ENCODE measurements at places on chromosomes 11 and 22.

GRCh38 chr11:8352103-8352875 is 88.6 kb upstream of the LMO1 start:
- DNase-seq: no peak

GRCh38 chr22:19723232-19723982 is at the start of gene GP1BB:
Gene GP1BB (plus strand): TSS chr22:19723539. CDS start chr22:19723570, 31 bp downstream.
- no peak for DNase-seq

DNA sequence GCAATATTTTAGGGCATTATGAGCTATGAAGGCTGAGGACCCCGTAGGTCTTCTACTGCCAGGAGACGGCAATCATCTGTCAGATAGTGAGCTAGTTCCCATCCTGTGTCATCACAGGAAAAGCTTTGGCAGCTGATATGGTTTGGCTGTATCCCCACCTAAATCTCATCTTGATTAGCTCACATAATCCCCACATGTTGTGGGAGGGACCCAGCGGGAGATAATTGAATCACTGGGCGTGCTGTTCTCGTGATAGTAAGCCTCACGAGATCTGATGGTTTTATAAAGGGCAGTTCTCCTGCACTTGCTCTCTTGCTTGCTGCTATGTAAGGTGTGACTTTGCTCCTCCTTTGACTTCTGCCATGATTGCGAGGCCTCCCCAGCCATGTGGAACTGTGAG is 18.1 kb downstream of the CSRP3 start:
- no peak for DNase-seq

DNA sequence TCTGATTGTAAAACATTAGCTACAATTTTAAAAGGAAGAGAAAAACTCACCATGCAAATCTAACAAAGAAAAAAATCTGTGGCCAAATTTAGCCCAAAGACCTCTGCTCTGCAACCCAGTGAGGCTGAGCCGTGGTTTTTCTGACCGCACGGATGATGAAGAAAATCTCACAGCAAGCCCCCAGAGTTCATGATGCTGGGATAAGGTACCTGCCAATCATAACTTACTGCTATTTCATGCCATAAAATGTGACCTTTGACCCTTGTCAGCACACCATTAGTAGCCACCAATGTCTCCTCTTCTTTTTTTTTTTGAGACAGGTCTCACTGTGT is 11.1 kb downstream of the CERK start:
- no peak for DNase-seq

GRCh38 chr22:23520863-23521440 is 59.1 kb downstream of the IGLL1 start:
- no peak for DNase-seq

DNA sequence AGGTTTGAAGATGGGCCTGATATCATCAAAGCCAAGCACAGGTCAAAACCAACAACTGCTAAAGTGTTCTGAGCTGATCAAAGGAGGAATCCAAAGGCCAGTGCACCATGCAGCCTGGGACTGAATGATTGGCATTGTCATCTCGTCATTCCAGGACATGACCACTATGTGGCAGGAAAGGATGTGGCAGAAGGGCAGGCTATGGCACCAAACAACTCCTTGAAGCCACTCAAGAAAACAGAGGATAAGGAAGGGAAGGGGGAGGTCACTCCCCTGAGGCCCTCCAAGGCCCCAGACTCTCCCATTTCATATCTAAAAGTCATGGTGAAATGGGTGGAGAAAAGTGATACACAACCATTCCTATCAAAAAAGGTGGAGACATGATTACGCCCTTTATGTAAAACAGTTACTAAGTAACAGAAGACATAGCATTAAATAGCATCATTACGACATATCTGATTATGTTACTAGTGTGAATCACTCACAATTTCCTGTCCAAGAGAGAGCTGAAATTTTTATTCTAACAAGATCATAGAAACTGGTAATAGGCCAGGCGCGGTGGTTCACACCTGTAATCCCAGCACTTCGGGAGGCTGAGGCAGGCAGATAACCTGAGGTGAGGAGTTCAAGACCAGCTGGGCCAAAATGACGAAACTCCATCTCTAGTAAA is 49.3 kb downstream of the AHNAK start:
- no peak for DNase-seq

DNA sequence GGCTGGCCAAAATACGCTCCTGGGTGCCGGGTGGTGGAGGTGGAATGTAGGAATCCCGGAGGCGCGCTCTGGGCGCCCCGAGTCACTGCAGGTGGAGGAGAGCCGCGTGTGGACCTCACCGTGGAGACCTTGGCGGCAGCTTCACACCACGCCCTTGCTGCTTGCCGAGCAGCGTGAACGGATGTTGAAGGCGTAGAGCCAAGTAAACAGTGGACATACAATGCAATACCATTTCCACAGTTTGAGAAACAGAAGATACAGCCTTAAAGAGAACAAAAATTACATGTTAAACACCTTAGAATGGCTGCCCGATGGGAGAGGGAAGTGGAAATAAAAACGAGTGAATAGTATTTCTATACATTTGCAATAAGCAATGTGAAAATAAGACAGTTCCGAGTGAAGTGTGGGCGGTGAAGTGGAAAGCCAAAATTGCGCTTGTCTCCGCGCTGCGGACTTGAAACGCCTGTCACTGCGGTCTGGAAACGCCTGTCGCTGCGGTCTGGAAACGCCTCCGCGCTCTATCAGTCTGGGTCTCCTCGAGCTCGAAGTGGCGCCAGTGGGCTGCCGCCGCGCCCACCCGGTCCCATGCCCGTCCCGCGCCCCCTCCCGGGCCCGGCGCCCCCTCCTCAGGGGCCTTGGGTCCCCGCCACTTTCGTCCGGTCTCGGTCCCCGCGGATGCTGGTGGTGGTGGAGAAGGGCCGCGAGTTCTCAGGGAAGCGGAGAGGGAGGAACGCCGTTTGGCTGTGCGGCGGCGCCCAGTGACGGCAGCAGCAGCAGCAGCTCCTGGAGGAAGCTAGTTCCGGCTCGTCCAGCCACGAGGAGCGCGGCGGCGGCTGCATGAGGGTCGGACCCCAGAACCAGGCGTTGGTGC is 1.6 kb downstream of the NCR3LG1 start:
- DNase-seq: peak; percentile 36

DNA sequence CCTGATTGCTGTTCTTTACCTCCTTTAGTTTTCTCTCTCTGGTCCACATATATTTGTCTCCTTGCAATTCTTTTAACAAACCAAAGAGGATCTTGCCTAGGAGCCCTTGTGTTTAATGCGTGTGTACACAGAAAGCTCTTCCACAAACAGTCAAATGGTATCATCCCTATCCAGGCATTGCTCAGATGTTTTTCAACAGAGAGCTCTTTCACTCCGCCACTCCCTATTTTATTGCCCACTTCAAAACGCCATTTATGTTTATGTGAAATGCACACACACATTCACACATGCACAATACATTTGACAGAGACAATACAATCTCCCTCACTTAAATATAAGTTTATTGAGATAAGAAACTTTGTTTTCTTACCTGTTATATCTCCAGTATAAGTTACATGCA is 4.7 kb downstream of the OR5AP2 start:
- no peak for DNase-seq
